ENCODE measurements at places on chromosomes 6 and 20.

GRCh38 chr6:169933839-169934698 lies 182.6 kb downstream of the ERMARD start:
- DNase-seq: no peak

DNA sequence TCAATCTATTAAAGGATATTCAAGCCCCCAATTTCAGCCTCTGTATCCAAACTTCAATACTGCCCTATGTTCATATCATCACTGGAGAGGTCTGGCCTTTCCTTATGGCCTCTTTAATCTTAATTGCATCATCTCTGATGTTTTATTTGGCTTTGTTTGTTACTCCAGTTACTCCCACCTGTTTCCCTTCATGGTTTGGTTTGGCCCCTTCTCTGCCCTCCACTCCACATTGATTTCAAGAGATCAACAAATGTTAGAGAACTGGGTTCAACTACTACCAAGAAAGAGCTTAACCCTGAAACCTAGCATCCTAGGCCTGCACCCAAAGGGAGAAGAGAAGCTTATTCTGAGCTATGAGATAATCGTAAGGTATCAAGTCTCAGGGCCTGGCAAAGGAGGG lies 221.6 kb downstream of the LAMA2 start:
- no peak for DNase-seq

DNA sequence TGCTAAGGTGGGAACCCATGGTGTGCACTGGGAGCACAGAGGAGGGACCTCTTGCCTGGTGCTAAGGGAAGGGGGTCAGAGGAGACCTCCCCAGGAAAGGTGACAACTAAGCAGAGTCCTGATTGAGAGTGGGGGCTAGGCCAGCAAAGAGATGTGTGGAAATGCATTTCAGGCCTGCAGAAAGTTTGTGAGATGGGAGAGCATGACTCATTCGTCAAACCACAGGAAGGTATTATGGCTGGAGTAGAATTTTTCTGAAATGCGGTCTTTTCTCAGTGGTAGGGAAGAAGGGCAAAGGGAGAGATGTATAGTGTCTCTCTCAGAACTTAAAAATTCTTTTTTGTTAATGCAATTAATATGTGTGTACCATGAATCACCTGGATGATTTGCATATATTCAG lies 23.6 kb upstream of the EDN1 start:
- no peak for DNase-seq

GRCh38 chr6:161353208-161353613 lies 79.3 kb upstream of the AGPAT4 start:
- DNase-seq: no peak

- DNase-seq: peak; percentile 71
Measured at GRCh38 chr6:75296811-75297779, 12.5 kb upstream of the TMEM30A start.

DNA sequence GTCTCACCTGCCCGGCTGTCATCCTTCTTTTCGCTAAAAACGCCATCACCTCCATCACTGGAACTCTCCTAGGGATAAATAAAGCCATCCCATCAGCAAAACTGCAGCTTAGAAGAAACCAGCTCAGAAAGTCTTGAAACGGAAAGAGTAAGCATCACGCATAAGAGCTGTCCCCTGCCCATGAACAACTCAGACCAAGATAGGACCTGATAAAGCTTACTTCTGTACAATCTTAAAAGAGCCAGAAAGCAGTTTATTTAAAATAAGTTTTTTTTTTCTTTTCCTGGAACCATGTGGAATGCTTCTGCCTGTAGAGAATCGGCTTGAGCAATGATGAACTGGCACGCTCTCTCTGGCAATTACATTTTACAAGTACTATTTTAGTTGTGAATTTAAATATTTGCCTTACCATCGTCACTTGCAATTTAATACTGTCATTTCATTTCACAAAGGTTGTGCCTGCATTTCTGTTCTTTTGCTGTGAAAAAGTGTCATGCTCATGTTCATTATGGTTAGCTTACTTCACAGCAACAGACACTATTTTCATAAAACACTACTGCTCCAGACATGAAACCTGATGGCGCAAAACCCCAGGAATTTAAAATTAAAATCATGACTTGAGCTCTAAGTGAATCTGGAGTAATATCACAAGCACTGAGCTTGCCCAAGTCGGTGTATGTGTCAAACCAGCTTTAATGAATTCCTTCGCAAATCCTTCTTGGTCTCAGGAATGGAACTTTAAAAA lies 59.6 kb upstream of the EMILIN3 start:
- no peak for DNase-seq

DNA sequence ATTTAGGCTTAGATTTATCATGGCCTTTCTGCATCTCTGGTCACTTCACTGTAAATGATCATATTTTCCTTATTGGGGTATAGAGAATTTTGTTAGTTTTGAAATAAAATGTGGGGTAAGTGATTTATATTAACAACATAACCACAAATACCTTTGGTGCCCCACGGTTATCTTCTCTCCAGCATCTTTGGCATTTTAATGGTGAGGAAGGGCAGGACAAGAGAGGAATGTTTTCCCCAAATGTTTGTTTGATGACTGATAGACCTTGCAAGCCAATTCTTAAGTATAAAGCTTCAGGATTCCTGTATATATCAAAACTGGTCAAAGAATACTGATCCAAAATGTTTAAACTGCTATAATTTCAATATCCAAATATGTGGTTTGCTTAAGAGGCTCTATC lies 171.6 kb upstream of the SMLR1 start:
- DNase-seq: no peak

- no peak for DNase-seq
Measured at GRCh38 chr6:167946007-167946406, 51.5 kb upstream of the KIF25 start.

- peak; percentile 21 for DNase-seq
Measured at GRCh38 chr6:145813285-145814034, 1.1 kb downstream of the FBXO30 start.

GRCh38 chr6:82015526-82015925 lies 232.0 kb downstream of the IBTK start:
- peak; percentile 12 for DNase-seq

- no peak for DNase-seq
Measured at GRCh38 chr6:136843210-136843609, 20.8 kb downstream of the PEX7 start.

GRCh38 chr20:23147647-23147963 lies 61.5 kb upstream of the CD93 start:
- DNase-seq: no peak

Data from DMS79 treated with DMSO at 0.1 percent for 48 hours (cell line).